ENCODE measurements at places on chromosomes 11 and 22.

DNA sequence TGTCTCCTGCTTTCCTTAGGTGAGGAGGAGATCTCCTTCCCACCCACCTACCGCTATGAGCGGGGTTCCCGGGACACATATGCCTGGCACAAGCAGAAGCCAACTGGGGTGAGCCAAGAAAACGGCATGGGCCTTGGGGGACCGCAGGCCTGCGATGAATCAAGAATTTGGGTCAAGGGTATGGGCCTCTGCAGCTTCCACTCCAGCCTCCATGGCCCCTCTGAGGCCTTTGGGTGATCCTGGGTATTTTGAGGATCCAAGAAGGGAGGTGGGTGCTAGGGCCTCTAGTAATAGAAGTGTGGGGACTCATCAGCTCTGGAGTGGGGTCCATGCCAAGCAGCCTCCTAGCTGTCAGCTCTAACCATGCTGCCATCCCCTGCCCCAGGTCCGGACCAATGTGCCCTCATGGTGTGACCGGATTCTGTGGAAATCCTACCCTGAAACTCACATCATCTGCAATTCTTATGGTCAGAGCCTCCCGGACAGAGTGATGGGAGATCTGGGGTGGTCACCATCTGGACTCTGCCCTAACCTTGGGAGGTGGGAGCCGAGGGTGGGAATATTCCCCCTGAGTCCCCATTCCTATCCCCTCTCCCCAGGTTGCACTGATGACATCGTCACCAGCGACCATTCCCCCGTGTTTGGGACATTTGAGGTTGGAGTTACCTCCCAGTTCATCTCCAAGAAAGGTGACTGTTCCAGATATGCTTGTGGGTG is 8.6 kb downstream of the INPPL1 start:
- DNase-seq, result no peak

DNA sequence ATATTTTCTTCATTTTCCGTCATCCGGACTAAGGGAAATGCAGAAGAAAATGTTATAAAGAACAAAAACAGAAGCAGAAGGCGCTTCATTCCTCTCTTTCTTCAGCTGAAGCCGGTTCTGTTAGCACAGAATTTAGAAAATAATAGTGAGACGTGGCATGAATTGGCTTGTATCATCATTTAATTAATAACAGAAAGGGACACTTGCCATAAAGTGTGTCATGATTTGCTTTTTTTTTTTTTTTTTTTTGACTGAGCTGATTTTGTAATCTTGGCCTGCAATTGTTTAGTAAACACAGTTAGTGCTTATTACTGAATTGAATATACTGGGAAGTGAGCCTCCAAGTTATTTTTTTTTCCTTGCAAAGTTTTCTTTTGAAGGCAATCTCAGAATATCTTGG is at the start of gene MMP27:
Gene MMP27 (minus strand): TSS at position 144 of the 400 bp plus-strand sequence. CDS start 55 bp downstream, at position 89.
- DNase-seq, result no peak

- no peak for DNase-seq
Measured at GRCh38 chr11:61974766-61975631, 7.6 kb upstream of the FTH1 start.

DNA sequence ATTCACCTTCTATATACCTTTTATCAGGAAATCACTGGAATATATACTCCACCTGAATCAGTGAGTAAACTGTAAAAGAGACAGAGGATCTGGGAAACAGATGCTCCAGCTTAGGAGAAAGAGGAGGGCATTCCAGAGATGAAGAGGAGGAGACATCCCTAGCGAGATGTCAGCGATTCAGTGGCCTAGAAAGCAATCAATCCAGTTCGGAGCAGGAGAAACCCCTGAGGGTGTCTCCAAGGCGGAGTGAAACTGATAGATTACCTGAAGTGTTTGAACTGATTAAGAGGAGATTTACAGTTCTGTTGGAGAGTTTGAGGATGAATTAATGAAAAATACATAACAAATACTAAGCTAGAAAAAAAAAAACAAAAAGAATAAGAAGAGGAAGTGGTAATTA is 24.5 kb upstream of the TNRC6B start:
- no peak for DNase-seq

- no peak for DNase-seq
Measured at GRCh38 chr22:44710474-44711240, 8.7 kb downstream of the PRR5 start.

- no peak for DNase-seq
Measured at GRCh38 chr11:126997196-126997595, 3.4 kb downstream of the KIRREL3 start.

DNA sequence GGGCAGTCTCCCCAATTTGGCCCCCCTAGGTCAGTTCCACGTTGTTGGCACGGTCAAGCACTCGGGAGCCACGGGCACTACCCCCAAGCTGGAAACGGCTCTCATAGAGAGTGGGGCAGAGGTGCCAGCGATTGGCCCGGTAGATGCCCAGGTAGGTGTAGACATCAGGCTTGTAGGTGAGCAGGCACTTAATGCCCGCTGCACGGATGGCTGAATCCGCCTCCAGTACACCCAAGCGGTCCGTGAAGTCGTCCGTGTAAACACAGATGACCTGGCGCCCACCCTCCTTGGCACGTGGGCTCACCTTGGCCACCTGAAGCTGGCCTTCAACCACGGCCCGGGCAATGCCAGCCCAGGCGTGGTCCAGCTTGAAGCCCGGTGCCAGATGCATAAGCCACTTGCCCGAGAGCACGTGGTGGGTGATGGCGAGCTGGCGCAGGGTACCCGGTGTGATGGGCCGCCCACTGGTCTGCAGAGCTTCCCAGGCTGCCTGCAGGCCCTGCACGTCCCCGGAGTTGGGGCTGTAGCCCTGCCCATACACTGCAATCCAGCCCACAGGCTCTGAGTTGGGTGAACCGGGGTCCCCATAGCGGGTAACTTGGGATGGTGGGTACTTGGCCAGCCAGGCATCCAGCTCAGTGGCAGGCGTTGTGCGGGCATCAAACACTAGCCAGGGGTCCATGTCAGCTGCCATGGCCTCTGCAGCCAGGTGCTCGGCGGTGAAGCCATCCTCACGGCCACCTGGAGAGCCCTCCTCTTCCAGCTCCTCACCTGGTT is 1.2 kb downstream of the C11orf68 start:
- DNase-seq, result no peak

DNA sequence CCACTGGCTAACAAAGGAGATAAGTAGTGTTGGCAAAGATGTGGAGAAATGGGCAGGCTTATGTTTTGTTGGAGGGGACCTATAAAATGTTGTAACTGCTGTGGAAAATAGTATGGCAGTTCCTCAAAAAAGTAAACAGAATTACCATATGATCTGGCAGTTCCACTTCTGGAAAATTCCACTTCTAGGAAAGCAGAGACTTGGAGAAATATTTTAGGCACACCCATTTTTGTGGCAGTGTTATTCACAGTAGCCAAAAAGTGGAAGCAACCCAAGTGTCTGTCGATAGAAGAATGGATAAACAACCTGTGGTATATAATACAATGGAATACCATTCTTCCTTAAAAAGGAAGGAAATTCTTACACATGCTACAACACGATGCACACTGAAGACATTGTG is 57.0 kb upstream of the ADORA2A start:
- no peak for DNase-seq

DNA sequence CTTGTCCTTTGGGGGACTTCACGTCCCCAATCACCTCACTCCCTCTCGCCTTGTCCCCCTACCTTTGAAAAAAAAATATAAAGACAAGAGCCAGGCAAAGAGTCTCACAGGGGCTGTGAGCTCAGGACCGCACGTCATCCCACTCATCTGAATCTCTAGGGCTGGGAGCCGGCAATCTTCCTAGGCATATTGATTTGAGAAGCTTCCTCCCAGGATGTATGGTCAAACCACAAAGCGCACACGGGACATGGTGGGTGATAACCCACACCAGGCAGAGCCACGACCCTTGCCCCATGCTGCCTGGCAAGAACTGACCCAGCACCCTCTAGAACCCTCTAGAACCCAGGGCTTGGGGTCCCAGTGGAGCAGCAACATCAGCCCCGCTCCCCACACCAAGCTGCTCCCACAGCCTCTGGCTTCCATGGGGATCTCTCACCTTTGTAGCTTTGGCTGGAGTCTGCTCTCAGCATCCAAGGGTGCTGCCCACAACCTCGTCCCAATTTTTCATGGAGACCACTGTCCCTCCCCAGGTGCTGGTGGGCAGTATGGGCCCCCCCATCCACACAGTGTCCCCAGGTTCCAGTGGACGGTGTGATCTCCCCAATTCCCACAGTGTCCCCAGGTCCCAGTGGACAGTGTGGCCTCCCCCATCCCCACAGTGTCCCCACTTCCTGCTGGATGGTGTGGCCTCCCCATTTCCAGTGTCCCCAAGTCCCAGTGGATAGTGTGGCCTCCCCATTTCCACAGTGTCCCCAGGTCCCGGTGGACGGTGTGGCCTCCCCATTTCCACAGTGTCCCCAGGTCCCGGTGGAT is 85.2 kb upstream of the FGF3 start:
- DNase-seq, result no peak

- DNase-seq, result no peak
Measured at GRCh38 chr22:37371491-37371890, 55.8 kb downstream of the ELFN2 start.

DNA sequence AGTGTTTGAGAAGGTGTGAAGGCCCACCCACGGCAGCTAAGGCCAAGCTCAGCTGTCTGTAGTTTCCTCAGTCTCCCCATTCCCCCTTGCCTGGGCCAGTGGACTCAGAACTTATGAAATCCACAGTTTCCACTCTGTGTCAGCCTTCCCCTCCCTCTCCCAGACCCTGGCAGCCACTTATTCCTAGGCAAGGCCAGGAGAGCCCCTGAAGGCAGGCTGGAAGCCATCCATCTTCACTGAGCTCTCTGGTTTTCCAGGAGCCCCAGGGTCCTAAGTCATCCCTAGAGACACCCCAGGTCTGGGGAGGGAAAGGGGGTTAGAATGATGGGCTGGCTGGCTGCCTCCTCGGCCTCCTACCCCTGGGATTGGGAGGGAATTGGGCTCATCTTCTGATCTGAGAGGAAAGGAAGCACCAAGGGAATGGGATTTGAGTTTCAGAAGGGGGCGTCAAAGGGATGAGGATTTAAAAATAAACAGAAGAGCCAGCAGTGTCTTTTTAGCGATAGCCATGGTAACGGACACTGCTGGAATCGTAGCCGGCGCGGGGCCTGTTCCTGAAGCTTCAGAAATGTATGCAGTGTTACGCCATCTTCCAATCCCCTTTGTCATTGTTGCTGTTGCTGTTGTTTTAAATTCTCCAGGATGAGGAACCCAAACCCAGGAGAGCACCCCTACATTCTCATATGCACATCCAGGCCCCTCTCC is 561.1 kb upstream of the CADM1 start:
- DNase-seq, result no peak

- no peak for DNase-seq
Measured at GRCh38 chr11:63443714-63444113, 47.3 kb downstream of the PLAAT5 start.

DNA sequence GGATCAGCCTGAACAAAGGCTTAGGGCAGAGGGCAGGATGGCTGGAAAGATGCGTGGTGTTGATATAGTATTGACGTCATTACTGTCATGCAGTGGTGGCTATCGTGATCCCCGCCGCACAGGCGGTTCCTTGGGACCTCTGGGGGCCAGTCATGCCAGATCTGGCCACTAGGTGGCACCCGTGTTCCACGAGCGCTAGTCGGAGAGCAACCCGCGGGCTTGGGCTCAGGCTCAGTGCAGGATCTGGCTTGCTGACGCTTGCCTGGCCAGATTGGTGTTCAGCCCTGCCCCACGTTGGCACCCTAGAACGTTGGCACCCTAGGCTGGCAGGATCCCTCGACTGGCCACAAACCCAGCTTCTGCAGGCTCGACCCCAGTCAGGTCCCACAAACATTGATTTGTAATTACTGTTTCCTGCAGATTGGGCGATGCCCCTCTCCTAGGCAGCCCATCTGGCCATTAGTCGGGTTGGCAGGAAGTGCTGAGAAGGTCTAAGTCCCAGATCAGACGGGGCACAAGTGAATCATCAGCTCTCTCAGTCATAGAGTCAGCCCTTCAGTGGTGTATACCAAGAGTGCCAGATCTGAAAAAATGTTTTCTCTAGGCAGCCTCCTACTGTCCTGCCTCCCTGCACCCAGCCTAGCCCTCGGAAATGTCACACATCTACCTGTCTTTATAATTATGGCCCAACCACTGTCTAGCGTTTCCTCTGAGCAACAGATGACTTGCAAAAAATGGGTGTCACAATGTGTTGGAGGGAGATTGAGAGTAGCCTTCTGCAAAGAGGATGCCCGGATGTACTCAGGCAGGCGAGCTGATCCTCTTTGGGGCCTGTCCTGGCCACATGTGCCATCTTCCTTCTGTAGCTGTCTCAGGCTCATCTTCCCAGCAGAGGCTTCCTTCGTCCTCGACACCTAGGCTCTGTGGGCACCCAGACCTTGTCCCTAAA is 315.3 kb downstream of the TMEM135 start:
- DNase-seq, result peak; percentile 91

GRCh38 chr11:134401825-134402809 is 9.9 kb downstream of the B3GAT1 start:
- DNase-seq, result no peak

- DNase-seq, result no peak
Measured at GRCh38 chr22:40605761-40606160, 30.8 kb downstream of the MRTFA start.

GRCh38 chr11:9231848-9232177 is 33.3 kb downstream of the DENND5A start:
- no peak for DNase-seq

DNA sequence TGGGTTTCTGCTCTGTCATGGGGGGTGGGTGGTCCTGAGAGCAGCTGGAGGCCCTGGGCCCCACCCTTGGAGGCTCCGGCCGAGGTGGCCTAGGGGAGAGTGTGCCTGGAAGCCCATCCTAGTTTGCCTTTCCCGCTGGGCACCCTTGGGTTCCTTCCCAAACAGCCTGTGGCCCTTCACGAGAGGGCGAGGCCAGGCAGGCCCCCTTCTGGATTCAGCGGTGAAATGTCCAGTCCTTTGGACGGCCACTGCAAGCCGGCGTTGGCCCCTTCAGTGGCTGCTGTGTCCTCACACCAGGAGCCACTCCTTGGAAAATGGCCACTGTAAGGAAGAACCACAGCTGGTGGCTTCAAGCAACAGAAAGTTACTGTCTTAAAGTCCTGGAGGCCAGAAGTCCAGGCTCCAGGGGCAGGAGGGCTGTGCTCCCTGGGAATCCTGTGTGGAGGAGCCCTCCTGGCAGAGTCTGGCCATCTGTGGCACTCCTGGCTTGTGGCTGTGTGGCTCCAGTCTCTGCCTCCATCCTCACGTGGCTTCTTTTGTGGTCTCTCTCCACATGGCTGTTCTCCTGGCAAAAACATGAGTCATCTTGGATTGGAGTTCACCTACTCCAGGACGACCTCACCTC is 854.1 kb downstream of the TBC1D22A start:
- DNase-seq, result no peak

DNA sequence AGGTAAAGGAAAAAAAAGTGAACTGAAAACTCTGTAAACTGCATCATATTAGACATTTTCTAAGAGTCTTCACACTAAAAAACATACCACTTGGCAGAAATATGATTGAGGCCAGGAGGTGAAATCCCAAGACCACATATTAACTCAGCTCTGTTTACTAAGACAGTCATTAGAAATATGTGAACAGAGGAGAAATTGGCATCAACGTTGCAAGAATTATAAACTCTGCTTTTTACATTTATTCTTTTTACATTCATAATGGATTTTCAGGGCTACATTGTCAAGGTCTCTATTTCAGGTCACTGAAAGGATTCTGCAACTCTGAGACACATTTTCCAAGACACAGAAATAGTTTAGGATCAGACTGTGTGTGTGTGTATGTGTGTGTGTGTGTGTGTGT is 1364.0 kb downstream of the LRRC4C start:
- no peak for DNase-seq
